SW 1271 (cell line): ENCODE measurements at places on chromosomes 11 and 22.

- DNase-seq = no peak
Measured at GRCh38 chr22:20663941-20664593, 109.8 kb upstream of the SERPIND1 start.

DNA sequence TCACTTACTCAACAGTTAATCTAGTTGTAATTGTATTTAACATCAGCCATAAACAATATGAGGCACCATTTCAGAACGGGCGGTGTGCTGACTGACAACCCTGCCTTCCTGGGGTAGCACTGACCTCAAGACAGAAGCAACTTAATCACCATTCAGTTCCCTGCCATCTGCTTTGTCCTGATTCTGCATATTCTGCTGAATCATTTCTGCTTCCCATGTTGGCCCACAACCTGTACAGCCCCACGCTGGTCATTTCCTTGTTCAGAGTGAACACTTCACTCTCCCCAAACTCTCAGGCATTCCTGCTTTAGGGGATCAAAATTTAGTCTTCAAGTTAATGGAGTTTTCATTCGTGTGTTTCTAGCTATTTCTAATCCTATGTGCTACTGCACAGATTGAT, 132.3 kb upstream of the ZBED5 start:
- no peak for DNase-seq

- no peak for DNase-seq
Measured at GRCh38 chr11:70601861-70602538, 203.7 kb downstream of the CTTN start.

DNA sequence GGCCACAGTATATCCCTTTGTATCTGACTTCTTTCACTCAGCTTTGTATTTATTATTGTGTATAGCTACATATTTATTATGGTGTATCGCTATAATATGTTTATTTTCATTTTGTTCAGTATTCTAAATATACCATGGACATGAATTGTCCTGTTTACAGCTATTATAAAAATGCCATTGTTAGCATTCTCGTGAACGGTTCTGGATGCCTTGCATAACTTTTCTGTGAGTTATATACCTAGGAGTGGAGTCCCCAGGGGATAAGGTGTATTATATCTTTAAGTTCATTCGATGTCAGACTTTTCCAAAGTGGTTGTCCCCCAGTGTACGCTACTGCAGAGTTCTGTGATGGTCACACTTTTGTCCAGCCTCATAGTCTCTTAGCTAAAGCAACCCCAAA, 301.7 kb downstream of the TMEM135 start:
- DNase-seq = no peak

DNA sequence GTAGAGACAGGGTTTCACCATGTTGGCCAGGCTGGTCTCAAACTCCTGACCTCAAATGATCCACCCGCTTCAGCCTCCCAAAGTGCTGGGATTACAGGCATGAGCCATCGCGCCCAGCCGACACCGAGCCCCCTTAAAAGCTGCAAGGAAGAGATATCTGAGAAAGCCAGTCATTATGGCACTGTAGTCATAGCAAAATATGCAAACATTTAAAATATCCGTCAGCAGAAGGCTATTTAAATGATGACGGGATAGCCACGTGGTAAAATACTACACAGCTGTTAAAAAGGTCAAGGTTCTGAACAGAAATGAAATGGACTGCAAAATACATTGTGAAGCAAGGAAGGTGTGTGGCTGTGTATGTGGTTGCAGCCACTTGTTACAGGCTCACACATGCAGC, 6.4 kb upstream of the CCDC88B start:
- DNase-seq = no peak

- no peak for DNase-seq
Measured at GRCh38 chr11:19976281-19976941, 183.9 kb downstream of the DBX1 start.

DNA sequence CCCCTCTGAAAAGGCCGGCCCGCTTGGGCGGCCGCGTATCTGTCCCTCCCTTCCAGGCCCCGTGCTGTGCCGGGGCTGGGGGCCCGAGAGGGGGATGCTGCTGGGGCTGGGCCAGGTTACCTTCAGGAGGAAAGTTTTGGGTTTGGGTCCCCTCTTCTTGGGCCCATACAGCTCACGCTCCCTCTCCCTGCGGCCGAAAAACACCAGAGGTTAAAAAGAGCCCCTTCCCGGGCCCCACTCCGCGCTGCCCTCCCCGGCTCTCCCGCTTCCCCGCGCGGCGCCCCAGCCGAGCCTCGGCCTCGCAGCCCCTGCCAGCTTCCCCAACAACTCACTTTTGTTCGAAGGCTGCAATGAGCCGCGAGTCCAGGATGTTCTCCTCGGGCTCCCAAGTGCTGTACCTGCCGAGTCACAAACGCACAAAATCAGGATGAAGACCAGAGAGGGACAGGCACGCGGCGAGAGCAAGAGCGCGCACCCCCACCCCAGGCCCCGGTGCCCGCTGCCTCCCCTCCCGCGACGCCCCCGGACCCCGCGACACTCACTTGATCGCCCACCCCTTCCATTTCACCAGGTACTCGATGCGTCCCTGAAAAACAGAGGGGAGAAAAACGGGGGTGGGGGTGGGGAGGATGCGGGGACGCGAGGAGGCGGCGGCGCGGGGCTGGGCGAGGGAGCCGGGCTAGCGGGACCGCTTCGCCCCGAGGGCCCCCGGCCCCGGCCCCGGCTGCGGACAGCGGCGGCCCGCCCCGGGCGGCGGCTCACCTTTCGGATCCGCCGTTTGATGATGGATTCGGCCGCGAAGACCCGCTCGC, 450 bp downstream of the CBX6 start:
- DNase-seq = no peak

DNA sequence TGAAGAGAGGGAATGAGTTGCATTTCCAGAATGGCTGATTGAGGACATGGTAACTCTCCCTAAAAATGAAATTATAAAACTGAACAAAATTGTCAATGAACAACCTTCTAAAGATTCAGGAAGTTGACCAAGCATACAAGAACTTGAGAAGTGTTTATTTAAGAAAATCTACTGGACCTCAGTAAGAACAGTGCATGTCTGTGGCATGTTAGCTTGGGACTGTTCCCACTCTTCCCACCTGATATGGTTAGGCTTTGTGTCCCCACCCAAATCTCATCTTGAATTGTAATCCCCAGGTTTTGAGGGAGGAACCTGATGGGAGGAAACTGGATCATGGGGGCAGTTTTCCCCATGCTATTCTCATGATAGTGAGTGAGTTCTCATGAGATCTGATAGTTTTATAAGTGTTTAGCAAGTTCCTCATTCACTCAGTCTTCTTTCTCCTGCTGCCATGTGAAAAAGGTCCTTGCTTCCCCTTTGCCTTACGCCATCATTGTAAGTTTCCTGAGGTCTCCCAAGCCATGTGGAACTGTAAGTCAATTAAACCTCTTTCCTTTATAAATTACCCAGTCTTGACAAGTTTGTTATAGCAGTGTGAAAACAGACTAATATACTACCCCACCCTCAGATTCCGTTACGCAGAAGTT, 15.4 kb downstream of the MS4A13 start:
- DNase-seq = no peak

DNA sequence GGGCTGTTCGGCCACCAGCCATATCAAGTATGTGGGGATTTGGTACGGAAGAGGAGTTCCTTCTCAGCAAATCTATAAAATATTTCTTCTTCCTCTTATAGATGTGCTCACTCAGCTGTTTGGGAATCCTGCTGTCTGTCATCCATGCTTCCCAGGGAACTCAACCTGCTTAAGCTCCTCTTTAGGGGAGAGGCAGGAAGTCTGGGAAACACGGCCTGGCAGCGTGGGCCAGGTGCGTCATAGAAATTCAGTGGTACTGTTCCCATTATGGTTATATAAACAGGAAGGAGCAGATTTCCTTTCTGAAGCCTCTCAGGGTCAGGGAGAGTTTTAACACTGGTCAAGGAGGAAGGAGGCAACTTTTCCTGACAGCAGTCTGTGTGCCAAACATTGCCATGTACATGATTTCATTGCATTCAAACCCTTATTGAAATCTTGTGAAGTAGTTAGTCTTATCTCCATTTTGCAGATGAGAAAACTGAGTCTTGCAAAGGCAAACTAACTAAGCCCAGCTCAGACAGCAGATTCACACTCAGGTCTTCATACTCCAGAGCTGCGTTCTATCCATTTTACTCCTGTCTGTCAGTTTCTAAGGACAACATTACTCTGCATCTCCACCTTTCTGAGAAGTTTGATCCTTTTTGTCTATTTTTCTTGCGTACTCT, 35.4 kb upstream of the AMOTL1 start:
- peak; percentile 73 for DNase-seq

DNA sequence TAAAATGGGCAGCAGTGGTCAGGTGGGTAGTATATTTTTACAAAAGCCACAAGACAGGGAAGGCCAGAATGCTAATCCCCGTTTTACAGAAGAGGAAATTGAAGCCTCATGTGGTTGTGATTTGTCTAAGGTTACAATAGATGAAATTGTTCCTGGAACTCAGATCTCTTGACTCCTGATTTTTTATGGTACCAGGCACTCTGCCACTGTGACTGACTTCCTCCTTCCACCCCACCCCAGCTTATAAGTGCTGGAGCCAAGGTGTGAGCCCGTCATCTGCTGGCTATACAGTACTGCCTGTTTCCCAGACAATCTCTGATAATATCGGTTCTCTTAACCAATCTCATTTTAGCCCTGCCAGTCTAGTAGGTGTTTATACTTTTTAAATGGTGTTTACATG, 1.9 kb downstream of the SLC5A1 start:
- DNase-seq = no peak

- DNase-seq = no peak
Measured at GRCh38 chr11:35605706-35606105, 12.6 kb upstream of the FJX1 start.
